ENCODE measurements at places on chromosomes 11 and 22.
A peak's percentile ranks its signal among the peaks of the same experiment; 100 is the strongest.

- no peak for DNase-seq
These were observed 84.9 kb upstream of the RAB1B start for GRCh38 chr11:66183494-66184048.

DNA sequence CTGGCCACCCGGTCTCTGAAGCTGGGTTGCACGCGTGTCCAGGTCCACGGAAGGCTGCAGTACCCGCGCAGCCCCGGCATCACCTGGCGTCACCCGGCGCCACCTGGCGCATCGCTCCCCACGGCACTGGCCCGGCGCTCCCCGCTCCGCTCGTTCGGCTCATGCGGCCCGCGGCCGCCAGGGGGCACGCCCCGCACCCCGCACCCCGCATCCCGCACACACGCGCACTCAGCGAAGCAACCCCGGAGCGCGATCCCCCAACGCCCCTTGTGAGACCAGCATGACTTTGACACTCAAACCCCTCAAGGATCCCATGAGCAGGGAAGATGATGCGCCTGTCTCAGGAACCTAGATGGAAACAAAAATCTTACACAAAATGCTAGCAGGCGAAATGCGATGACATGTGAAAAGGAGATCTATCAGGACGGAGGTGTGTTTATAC lies 11.9 kb downstream of the B3GNT6 start:
- DNase-seq = no peak

GRCh38 chr11:22666688-22667439 lies 453 bp downstream of the GAS2 start:
- no peak for DNase-seq

GRCh38 chr22:21734540-21735199 lies 924 bp downstream of the YPEL1 start:
- DNase-seq = no peak

- no peak for DNase-seq
These were observed 1517.8 kb downstream of the BRD1 start for GRCh38 chr22:48309836-48310235.

DNA sequence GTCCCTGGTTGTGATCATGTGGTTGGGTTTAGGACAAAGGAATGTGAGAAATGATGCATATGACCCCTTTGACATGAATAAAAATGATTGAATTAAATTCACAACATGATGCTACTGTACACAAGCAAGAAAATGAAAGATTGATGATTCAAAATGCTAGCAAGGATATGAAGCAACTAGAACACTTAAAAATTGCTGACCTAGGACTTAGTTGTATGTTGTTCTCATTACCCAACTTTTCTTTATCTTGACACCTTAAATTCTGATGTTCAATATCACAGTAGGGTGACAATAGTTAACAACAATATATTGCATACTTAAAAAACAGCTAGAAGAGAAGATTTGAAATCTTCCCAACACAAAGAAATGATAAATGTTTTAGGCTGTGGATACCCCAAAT lies 20.6 kb downstream of the OR52A5 start:
- no peak for DNase-seq

GRCh38 chr11:103338621-103339484 lies 229.6 kb downstream of the DYNC2H1 start:
- no peak for DNase-seq

DNA sequence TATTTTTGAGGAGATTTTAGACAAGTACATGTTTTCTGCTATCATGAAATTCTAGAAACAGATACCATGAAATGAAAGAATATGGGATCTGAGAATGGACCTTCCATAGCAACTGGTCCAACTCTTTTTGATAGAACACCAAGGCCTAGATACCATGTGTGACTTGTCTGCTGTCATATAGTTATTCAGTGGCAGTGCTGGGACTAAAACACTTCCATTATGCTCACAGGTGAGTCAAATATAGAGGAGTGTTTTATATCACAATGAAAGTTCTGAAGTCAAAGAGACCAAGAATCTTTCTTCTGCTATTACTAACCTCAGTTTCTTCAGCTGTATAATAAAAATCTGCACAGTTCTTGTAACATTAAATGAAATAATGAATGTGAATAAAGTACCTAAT lies 276.9 kb downstream of the DCDC1 start:
- DNase-seq = no peak

DNA sequence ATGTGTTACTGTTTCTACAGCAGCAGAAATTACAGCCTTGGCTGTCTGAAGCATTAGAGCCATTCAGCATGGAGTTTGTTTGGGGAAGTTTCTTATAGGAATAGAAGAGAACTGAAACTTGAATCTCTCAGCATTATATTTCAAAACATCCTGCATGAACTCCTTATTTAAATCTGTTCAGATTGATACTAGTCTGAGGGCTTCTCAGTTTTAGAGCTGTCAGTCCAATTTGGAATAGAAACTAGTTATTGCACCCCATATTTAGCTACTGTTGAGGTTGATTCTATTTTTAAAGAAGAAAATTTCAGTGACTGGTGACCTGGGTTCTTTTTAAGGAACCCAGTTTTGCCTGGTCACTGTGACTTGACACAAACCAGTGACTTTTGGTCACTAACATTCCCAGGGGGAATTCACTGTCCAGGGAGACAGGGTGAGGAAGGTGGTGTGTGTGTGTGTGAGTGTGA lies 126.0 kb upstream of the TTC12 start:
- no peak for DNase-seq

GRCh38 chr11:61353131-61354067 lies 8.3 kb downstream of the CYB561A3 start:
- no peak for DNase-seq

DNA sequence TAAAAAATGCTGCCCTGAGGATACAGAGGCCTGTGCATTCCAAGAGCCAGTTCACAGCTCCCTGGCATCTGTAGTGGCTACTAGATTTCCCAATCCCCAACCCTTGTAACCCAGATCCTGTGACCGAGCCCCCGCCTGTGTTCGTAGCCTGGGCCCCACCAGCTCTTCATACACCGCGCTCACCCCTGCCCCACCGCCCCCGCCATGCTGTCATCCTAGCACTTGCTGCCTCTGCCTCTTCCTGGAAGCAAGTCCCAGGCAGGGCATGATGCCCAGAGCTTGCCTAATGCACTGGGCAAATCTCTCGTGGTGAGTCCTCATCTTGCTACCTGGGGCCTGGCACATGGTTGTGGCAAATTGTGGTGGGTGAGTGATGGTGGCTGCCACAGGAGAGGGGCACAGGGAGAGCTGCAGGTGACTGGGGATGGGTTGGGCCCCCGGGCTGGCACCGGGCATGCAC lies 7.1 kb downstream of the MGAT3 start:
- DNase-seq = no peak

- DNase-seq = no peak
These were observed 20.7 kb upstream of the TIMP3 start for GRCh38 chr22:32780726-32781310.

- DNase-seq = no peak
These were observed 35.1 kb downstream of the TP53I11 start for GRCh38 chr11:44915621-44916020.

DNA sequence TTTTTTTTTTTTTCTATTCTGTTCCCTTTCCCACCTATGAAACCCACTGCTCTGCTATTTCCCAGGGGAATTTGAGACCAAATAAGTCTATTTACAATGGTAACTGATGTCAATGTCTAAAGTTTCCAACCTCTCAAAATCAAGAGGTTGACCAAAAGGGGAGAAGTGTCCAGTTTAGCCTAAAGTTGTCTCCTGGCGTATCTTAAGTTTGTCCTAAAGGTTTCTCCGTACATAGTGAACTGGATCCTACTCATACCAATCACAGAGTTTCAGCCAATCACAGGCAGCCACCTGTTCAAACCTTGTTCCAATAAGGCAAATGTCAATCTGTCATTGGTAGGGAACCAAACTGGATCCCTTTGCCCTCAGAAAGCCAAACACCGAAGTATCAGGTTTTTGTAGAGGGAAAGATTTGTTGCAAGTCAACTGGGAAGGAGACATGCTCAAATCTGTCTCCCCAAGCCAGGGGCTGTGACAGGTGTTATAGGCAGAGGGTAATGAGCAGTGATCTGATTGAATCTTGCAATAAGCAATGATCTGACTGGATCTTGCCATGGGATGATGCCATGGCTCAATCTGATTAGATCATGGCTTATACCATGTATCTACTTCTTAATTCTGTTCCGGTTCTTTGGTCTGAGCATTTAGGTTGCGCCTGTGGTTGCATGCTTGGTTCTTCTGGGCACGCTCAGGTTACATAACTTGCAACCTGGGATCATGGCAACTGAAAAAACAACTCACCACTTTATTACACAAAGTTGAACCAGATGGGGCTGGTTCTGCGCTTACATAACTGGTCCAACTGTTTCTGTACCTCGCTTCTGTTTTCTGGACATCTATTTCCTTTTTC lies 1.1 kb upstream of the VPS37C start:
- no peak for DNase-seq

- no peak for DNase-seq
These were observed 65.5 kb upstream of the ARHGAP20 start for GRCh38 chr11:110777775-110778174.

DNA sequence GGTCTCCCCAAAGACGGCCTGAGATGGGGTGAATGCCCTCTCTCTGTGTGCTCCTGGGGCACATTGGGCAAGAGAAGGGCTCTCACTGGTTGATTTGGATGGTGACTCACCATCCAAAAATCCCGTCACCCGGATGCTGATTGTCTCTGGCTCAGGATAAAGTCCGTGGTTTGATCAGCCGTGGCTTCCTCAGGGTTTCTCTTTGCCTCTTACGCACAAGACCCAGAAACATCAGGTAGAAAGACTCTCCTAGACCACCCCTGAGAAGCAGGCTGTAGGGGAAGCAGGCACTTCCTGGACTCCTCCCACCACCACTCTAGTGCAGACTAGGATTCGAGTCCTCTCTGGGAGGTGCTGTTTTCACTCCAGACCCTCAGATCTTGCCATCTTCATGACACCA lies 176.1 kb upstream of the NCAM1 start:
- no peak for DNase-seq

DNA sequence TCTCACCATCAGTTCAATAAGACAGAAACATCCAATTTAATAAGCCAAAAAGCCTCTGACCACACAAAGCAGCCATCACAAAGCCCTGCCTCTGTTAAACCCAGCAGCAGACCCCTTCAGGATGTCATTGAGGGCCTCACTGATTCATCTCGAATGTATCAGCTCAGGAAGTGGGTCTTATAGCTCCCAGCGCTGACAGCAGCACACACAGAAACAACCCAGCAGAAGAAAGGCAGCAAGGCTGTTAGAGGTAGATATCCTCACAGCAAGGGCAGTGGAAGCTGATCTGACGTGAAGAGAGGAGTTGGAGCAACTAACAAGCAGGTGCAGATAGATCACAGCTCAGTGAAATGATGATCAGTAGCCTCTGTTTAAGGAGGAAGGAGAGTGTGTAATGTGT lies 86.2 kb upstream of the NCAM1 start:
- no peak for DNase-seq

DNA sequence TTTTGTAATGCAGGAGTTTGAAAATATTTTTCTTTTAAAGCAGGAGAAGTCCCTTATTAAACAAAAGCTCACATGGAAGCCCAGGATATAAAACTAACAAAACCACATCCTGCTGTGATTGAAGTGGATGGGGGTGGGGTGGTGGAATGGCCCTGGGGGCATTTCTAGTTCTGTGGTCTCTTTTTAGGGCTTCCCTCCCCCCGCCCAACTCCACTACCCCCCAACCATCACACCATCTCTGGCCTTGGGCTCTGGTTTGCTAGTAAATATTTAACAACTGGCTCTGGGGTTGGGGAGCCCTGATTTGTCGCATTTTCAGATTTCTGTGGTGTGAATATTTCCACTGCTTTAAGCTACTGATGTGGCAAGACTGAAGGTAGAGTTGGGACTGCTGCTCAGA lies 279.6 kb upstream of the PLET1 start:
- no peak for DNase-seq

GRCh38 chr22:35627267-35628041 lies 10.3 kb upstream of the MB start:
- DNase-seq = no peak

DNA sequence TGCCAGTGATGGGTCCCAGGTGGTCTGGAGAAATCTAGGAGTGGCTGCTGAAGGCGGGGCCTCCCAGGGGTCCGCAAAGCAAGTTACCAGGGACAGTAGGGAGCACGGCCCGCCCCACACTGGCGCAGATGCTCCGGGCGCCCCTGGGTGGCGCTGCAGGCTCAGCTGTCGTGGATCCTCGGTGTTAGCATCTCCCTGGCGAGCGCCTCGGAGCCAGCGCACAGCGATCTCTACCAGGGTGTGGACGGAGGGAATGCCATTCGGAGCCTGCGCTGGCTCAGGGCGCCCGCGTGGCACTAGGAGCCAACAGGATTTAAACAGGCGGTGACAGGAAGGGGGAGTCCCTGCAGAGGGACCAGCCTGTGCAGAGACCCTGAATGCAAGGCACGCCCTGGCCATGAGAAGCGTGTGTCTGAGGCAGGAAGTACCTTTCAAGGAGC lies 20.2 kb downstream of the FADS3 start:
- peak; percentile 25 for DNase-seq

GRCh38 chr11:131766637-131767036 lies 396.2 kb downstream of the NTM start:
- DNase-seq = no peak

- no peak for DNase-seq
These were observed 54.1 kb downstream of the SHANK2 start for GRCh38 chr11:71198141-71198822.

DNA sequence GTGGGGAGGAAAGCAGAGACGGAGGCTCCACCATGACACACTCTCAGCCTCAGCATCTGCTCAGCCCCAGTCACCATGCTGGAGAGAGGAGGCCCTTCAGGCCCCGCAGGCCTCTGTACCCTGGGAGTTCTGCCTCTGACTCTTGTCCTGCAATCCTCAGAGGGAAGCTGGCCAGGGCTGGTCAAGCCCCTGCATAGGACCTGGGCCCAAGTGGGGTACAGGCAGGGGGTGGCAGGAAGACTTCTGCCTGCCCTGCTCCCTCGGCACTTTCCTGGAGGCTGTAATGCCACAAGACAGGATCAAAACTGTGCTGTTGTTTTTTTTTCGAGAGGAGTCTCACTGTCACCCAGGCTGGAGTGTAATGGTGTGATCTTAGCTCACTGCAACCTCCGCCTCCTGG lies 33.7 kb downstream of the LRRC74B start:
- no peak for DNase-seq

GRCh38 chr22:46113910-46114517 lies 36.3 kb upstream of the PPARA start:
- no peak for DNase-seq

Measured in stimulated activated CD8-positive, alpha-beta memory T cell treated with anti-CD3 and anti-CD28 coated beads, Interleukin-4, amount 100 ng/mL, for 1 hour (primary cell).